ENCODE measurements at places on chromosomes 12 and 14.
A peak's percentile ranks its signal among the peaks of the same experiment; 100 is the strongest.

GRCh38 chr12:30044206-30044605 is 260.5 kb upstream of the TMTC1 start:
- DNase-seq = no peak

DNA sequence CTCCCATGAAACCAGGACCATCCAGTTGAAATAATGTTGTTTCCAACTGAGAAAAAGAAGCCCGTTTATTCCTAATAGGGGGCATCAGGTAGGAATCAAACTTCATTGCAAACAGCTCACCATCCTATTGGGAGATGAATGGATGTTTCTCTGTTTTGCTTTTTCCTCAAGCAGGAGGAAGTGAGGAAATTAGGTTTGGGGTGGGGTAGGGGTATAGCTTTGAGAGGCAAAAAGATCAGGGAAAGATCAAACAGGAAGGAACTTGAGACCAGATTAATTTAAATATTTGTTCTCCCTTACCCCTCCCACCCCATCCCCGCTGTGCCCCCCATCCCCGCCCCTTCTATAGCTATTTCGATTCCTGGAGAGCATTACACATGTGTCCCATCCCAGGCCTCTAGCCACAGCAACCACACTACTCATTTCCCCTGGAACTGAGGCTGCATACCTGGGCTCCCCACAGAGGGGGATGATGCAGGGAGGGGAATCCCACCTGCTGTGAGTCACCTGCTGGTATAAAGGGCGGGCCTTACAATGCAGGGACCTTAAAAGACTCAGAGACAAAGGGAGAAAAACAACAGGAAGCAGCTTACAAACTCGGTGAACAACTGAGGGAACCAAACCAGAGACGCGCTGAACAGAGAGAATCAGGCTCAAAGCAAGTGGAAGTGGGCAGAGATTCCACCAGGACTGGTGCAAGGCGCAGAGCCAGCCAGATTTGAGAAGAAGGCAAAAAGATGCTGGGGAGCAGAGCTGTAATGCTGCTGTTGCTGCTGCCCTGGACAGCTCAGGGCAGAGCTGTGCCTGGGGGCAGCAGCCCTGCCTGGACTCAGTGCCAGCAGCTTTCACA is at the start of gene IL23A:
IL23A (plus strand) TSS at position 577 of the 850 bp plus-strand sequence; CDS start at position 738, 161 bp downstream.
- peak; percentile 21 for DNase-seq

GRCh38 chr14:50659327-50659974 is 8.7 kb downstream of the SAV1 start:
- DNase-seq = no peak

DNA sequence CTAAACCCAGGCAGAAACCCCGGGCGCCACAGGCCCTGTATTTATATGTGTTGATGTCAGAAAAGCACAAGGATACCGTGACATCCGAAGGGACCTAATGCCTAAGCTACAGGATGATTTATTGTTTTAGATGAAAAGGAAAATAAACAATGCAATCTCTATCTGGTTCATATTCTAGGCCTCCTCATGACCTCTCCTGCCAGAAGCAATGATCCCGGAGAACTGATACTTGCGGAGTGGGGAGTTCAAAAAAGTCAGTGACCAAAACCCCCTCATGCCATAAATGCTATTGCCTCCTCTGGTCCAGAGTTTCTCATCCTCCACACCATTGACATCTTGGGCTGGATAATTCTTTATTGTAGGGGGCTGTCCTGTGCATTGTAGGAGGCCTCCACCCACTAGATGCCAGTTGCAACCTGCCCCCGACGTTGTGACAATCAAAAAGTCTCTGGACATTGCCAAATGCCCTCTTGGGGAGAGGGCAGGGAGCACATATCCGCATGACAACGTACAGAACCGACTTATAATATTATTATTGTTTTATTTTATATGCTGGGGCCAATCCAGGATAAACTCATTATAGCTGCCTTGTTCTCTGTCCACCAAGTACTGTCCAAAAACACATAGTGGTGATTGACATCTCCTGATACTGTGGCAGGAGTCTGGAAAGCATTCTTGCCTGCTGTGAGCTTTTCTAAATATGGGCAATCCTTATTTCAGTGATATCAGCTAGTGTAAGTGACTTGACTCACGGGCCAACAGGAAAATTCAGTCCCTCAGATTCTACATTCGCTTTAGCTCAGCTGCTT is 1.1 kb upstream of the CSRP2 start:
- no peak for DNase-seq

DNA sequence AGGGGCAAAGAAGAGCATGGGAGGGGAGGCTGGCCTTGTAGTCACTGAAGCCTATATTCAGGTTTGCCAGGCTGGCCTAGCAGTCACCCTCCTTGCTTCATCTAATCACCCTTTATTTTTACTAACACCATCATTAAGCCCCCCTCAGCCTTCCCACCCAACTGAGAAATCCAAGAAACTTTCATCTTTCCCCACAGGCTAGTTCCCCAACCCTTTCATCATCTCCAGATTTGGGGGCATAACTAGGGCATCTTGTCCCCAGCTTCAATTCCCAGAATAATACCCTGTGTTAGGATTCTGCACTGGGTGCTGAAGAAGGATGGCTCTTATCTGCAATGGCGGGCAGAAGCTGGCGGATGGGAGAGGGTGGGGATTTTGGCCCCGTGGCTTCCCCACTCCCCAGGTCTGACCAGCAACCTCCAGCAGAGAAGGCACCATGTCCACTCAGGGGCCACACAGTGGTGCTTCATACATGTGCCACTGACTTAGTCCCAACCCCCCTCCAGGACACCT is 6.9 kb downstream of the PCK2 start:
- DNase-seq = no peak

- DNase-seq = peak; percentile 74
Measured at GRCh38 chr14:67622675-67623074, 3.0 kb downstream of the ARG2 start.

GRCh38 chr12:2959192-2959504 is at the start of gene TEAD4:
TEAD4 (plus strand) TSS chr12:2959397.
- DNase-seq = peak; percentile 95

- no peak for DNase-seq
Measured at GRCh38 chr12:50515587-50515986, 10.8 kb downstream of the DIP2B start.

DNA sequence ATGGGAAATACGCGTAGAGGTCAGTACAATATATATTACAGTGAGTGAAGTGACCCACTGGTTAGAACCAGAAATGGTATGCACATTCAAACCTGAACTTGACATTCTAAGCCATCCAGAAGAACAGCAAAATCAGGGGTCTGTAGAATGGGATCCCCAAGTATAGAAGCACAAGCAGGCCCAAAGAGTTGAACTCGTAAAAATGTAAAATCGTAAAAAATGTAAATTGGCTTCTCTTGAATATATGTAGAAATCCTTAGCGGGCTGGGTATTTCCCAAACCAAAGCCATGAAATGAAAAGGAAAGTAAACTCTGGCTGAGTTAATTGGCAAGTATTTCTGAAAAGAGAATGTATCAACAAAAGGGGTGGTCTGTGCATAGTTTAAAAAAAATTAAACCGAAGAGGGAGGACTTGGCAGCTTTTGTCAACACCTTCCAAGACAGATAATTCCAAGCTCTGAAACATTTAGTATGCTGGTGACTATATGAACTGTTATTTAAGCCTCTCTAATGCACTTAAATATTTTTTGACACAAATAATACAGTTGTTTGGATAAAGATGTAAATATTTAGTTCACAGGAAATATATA is 1505.6 kb upstream of the FLRT2 start:
- DNase-seq = no peak

DNA sequence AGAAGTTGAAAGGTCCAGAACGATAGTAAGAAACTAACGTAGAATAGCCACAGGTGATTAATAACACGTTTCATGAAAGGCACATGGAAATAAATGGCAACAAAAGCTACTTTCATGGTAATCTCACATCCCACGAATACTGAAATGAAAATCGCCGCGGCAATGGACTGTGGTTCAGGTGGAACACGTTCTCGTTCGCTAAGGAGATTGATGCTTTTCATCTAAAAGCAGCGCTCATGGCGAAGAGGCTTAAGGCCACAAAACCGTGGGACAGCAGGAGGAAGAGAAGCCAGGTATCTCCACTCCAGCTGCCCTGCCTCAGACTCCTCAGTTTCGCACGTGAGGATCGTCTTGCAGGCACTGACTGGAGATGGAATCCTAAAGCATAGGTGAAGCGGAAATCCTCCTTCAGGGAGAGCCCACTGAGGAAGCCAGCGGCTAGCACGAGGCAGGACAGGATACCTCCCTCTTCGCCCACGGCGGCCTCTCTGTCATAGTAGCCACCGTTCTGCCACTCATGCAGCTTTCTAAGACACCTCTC is 696 bp upstream of the GPHN start:
- no peak for DNase-seq

- DNase-seq = no peak
Measured at GRCh38 chr12:177336-177979, 36.5 kb downstream of the SLC6A12 start.

- no peak for DNase-seq
Measured at GRCh38 chr14:35286003-35286600, 6.1 kb upstream of the PSMA6 start.

GRCh38 chr12:10331642-10332239 is 24.1 kb downstream of the KLRD1 start:
- no peak for DNase-seq

DNA sequence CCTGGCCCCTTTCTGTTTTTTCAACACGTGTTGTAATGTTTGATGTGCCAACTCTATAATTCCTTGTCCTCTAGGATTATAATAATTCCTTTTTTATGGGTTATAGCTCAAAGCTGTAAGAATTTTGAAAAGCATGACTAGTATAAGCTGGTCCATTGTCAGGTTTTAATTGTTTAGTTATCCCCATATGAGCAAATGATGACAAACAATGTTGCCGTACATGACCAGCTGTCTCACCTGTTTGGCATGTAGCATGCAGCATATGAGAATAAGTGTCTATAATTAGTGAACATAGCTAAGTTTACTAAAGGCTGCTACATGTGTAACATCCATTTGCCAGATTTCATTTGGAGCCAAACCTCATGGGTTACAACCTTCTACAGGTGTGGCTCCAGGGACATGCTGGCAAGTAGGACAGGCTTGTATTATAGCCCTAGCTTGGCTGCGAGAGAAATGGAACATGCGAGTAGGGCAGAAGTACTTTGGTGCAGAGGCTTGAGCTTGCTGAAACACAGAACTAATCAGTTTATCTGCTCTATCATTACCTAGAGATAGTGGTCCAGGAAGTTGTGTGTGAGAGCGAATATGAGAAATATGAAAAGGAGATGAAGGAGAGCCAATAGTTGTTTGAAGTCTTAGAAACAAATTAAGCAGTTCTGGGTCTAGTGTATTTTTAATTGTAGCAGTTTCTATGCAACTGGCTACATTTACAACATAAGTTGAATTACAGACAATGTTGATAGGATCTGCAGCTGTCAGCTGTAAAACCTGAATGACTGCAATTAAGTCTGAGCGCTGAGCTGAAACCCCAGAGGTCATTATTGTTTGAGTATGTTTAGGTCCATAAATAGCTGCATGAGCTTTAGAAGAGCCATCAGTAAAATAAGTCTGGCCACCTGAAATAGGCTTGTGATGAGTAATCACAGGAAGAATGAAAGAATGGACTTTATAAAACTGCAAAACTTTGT is 22.6 kb upstream of the MAPKAPK5 start:
- no peak for DNase-seq

DNA sequence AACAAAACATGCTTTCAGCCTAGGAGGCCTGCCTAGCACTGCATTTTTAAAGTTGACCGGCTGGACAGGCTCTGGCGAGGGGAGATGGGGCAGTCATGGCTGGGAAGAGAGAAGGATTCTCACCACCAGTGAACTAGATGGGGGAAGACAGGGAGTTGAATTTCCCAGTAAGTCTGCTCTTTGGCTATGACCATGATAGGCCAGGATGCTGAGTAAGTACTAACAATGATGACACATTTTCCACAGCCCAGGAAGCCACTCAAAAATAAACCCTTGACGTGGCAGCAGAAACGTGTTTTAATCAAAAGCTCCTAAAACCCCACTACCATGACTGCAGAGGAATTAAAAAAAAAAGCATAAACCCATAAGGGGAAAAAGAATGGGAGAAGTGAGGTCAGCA is 19.0 kb downstream of the KCTD10 start:
- no peak for DNase-seq

GRCh38 chr12:1453810-1454209 is 140.6 kb downstream of the FBXL14 start:
- DNase-seq = no peak

- no peak for DNase-seq
Measured at GRCh38 chr12:45427042-45427441, 211.1 kb downstream of the ANO6 start.

DNA sequence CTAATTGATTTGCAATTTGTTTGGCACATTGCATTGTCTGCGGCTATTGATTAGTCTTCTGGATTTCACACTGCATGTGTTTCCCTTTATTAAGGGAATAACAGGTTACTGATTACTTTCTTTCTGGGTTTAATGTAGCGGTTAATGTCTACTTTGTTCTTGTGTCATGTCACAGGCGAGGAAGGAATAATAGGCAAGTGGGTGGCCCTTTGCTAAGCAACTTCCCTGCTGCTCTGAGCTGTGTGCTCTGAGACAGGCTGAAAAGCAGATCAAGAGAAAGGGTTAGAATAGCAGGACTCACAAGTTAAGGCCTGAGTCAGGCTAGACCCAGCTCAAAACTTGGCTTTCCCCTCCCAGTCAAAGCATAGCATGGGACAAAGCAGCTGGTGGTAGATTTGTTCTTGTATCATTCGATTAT is 77.2 kb downstream of the NKX2-1 start:
- no peak for DNase-seq

- DNase-seq = no peak
Measured at GRCh38 chr14:59301354-59301753, 112.9 kb downstream of the DAAM1 start.

GRCh38 chr12:58435647-58436046 is 484.7 kb downstream of the LRIG3 start:
- no peak for DNase-seq

DNA sequence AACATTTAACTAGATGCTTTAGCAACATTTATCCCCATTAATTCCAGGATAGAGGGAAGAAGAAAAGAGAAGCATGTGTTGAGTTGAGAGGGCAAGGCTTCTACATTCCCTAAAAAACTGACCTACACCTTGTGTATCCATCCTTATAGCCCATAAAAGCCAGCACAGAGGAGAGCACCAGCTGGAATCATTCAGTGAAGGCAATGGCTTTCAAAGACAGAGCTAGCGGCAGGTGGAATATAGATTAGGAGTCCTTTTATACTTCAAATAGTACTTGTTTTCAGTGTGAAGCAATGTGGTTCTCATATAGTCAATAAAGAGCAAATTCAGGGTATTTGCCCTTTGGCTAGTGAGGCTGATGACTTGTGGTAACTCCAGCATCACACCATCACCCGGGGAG is 94.4 kb downstream of the TBC1D30 start:
- DNase-seq = no peak

GRCh38 chr12:54421879-54422250 is 2.8 kb upstream of the ITGA5 start:
- DNase-seq = no peak

- DNase-seq = no peak
Measured at GRCh38 chr12:16229676-16230075, 47.8 kb downstream of the SLC15A5 start.

- no peak for DNase-seq
Measured at GRCh38 chr12:62629413-62629812, 162.8 kb downstream of the MON2 start.

DNA sequence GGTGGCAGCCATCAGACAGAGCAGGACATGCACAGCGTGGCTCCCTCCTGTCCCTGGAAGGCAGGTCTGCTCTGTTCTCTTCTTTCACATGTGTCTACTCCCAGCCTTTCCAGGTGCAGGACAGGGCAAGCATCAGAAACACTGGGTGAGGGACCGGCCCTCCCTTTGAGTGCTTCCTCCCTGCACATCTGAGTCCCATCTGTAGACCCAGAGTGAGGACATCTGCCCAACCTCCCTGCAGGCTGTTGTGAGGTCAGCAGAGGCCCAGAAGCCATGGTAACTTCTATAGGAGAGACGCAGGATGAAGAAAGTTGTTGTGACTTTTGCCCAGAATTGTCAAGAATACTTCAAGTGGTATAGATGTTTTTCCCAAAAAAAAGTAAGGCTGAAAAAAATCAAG is 282.7 kb downstream of the CACNA1C start:
- DNase-seq = no peak

Data from upper lobe of left lung (tissue), 6 donors.